ENCODE measurements at places on chromosomes 13 and 19.

- DNase-seq: no peak
Measured at GRCh38 chr19:3367628-3368440, 1.5 kb downstream of the NFIC start.

DNA sequence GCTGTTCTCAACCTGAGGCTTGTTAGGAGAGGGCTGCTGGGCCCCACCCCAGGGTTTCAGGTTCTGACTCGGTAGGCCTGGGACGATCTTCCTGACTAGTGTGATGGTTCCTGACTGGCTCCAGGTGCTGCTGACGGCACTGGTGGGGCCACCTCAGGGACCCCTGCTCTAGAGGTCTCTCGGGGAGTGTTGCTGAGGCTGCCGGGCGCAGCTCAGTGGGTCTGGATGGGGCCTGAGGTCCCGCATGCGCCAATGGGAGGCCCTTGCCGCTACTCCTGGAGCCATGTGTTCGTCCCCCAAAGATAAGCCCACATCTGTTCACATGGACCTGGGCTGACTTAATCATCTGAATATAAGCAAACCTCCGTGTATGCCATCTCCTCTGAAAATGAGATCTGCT, 133.0 kb downstream of the ATP11A start:
- DNase-seq: no peak

- DNase-seq: no peak
Measured at GRCh38 chr13:32659736-32660135, 73.5 kb downstream of the PDS5B start.

DNA sequence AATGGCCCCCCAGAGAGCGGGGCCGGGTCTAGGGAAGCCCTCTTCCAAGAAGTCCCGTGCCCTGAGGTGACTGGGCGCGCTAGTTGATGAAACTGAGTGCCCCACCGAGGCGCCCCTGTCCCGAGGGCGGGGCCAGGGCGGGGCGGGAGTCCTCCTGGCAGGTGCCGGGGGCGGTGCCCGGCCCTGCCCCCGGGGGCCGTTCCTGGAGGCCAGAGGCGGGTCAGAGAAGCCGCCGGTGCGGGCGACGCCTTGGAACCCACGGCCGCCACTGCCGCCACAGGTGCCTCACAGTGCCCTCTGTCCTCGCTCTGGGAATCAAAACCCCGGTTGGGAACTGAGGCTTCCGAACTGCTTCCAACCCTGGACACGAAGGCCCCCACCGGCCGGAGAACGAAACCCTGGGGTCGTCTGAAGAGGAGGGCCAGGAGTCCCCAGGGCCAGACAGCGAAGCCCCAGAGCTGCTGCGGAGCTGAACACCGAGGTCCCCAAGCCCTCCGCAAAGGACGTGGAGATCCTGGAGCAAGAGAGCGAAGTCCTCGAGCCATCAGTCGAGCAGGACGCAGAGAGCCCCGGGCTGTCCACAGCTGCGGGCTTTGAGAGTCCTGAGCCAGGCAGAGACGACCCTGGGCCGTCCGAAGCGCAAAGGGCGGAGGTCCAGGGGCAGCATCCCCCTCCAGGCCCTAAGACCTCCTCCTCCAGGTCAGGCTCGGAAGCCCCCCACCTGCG, at the start of gene MISP3:
TSS of gene MISP3 (plus strand) at position 252 of the 726 bp plus-strand sequence. CDS start 524 bp downstream, outside the sequence.
- DNase-seq: no peak

GRCh38 chr13:106205871-106206270, 329.6 kb downstream of the EFNB2 start:
- DNase-seq: no peak

- no peak for DNase-seq
Measured at GRCh38 chr13:24668955-24669582, 11.1 kb upstream of the ATP12A start.

GRCh38 chr19:19025861-19026260, 7.5 kb downstream of the SUGP2 start:
- no peak for DNase-seq

DNA sequence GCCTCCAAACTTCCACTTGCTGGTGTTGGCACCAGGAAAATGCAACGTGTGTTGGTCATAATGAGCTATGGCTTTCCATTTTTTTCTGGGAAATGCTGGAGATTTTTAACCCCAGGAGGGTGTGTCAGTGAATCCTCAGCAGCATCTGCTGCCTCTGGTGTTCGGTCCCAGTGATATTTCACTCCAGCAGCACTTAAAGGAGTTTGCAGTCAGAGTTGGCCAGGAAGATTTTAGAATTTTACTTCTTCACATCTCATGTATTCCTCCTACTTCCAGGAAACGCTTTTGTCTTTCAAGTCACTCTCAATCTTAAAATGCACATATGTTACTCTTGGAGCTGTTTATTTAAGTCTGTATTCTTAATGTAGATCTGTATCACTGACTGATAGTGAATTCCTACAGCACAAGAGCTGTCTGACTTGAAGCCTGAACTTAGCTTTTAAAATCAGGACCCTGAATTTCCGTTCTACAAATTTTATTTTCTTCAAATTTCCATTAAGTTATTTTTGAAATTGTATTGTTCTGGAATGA, 903.4 kb upstream of the SLC10A2 start:
- DNase-seq: no peak

DNA sequence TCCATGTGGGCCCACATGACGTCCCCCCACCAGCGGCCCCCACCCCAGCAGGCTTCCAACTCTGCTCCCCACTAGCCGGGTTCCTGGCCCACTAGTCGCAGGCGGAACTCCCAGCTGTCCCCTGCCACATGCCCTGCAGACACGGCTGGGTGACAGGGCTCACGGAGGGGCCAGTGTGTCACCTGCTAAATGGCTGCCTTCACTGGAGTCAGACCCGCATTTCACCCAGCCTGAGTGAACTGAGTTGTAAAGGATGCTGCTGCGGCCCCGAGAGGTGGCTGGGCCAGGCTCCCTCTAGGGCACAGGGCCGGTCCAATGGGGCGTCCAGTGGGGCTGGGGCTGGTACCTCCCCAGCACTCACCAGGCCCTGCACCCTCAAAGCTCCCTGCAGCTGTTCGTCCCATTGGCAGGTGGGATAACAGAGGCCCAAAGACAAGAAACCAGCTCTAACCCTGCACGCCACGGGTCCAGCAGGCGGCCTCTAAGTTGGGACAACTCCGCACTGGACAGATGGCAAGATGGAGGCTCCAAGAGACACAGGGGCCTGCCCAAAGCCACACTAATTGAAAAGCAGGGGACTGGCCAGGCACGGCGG, 3.2 kb downstream of the LMNB2 start:
- DNase-seq: no peak

GRCh38 chr19:48772503-48772953, 17.2 kb downstream of the FGF21 start:
- DNase-seq: no peak

DNA sequence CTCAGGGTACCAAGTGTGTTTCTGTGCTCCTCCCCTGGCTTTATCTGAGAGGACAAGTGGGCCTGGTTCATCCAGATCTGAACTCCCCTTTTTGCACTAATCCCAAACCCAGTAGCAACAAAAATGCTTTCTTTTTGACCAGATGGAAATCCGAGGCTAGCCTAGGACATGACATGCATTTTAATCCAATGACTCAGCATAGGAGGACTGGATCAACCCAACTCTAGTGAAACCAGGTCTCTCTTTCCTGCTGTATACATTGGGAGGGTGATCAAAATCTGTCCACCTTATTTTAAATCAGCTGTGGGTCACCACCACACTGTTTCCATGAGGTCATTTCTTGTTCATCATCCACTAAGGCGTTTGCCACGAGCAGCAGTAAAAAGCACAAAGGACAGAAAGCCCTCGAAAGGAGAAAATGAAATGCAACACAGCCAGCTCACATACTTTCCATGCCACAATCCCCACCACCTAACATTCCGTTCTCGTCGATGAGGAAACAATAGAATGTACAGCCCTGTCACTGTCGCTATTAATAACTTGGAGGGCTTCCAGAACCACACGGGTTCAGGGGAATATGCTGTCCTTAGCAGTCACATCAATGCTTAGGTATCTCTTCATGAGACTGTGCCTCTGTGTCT, 543.0 kb downstream of the IRS2 start:
- no peak for DNase-seq

- no peak for DNase-seq
Measured at GRCh38 chr19:17762505-17763229, 11.4 kb downstream of the FCHO1 start.

- no peak for DNase-seq
Measured at GRCh38 chr13:21256351-21256761, 79.9 kb downstream of the MRPL57 start.

- peak; percentile 51 for DNase-seq
Measured at GRCh38 chr19:8610041-8610935, at the start of gene ADAMTS10. Gene ADAMTS10 (minus strand): TSS chr19:8610715. CDS start chr19:8605710, 5,005 bp downstream.

DNA sequence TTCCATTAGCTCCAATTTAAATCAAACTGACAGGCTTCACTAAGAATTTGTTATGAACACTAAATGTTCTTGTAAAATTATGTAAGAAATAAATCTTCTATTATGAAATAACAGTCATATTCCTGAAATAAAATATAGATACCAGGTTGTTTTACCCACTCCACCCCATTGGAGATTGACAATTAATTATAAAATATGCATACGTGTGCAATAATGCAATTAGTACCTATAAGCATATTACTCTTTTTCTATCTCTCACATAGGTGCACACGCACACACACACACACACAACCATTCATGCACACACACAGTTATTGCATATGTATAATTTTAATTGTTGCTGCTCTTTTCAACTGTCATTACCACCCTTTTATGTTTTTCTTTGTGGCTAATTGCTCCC, 395.7 kb downstream of the SLITRK5 start:
- no peak for DNase-seq

DNA sequence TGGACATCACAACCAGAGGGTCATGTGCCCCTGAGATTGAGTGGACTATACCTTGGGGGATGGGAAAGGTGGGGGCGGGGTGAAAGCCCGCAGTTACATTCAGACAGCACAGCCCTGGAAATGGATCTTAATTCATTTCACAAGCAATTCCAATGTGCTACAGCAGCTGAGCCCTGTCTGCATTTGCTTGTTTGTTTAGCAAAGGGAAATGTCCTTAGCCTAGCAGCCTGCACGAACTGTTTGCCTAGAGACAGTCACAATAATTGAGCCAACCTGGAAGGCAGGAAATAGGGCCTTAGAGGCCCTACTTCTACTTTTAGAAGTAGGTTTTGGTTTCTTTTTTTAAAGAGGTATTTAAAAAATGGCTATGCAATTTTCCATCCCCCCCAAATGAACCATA, 177.3 kb upstream of the KL start:
- no peak for DNase-seq

DNA sequence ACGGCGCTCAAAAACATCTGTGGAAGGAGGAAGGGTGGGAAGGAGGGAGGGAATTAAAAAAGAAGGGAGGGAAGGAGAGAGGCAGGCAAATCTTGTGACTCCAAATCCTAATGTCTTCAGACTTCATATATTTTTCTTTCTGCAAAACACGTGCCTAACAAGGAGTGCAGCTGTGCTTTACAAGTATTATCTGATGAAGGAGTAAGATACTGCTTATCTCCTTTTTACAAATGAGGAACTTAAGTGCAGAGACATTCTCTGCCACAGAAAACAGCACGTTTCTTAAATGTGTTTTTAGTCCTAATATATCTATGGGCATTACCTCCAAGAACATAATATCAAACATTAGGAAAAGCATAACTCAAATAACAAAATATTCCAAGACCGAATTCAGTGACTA, 6.5 kb downstream of the FLT3 start:
- DNase-seq: no peak

- no peak for DNase-seq
Measured at GRCh38 chr13:72341904-72342303, 385.5 kb downstream of the MZT1 start.

DNA sequence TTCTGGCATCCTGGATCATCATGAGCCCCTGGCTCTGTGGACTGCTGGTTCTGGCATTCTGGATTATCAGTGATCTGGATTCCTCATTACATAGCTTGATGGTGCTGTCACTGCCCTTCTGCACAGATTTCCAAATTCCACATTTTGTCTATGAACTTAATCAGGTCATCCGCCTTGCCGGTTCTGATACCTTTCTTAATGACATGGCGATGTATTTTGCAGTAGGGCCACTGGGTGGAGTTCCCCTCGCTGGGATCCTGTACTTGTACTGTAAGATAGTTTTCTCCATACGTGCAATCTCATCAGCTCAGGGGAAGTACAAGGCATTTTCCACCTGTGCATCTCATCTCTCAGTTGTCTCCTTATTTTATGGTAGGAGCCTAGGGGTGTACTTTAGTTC, 24.4 kb upstream of the OR7C2 start:
- DNase-seq: no peak

GRCh38 chr19:55152017-55152416, 3.0 kb upstream of the TNNT1 start:
- no peak for DNase-seq

DNA sequence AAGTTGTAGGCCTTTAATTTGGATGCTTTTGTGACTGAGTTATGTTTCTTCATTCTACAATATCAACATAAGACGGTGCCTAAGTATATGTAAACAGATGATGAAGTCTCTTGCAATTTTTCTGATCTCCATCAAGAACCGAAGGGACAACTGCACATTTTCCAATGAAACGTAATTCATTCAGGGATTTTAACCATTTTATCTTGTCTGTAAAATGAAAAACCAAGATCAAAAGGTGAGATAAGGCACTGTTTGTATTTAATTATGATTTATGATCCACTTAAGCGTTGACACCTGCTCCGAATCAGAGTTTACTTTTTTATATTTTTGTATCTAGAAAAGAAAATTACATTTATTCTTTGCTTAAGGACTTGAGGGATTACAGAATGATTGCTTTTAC, 556.8 kb upstream of the ARGLU1 start:
- no peak for DNase-seq

DNA sequence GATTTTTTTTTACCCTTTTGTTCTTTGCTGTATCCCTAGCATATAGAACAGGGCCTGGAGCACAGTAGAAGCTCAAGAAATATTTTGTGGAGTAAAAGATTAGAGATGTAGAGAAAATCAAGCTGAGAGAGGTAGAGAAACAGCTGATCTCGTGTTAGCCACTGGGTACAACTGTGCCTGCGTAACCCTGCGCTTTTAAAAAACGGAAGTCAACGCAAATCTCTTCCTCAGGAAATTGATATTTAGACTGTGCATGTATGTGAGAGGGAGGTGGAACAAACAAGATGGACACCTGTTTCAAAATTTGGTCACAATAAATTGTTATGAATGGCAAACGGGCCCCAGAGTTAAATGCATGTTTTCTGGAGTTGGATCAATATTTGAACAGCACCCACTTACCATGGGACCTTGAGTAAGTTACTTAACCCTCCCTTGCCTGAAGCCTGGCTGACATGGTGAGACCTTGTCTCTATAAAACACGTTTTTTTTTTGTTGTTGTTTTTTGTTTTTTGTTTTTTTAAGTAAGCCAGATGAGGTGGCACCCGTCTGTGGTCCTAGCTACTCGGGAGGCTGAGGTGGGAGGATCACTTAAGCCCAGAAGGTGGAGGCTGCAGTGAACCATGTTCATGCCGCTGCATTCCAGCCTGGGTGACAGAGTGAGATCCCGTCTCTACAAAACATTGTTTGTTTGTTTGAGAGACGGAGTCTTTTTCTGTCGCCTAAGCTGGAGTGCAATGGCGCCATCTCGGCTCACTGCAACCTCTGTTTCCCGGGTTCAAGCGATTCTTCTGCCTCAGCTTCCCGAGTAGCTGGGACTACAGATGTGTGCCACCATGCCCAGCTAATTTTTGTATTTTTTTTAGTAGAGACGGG, 3.3 kb upstream of the EPOR start:
- no peak for DNase-seq

- DNase-seq: peak; percentile 59
Measured at GRCh38 chr19:7944177-7944761, 803 bp upstream of the TIMM44 start.
